ENCODE measurements at places on chromosomes 4 and X.

DNA sequence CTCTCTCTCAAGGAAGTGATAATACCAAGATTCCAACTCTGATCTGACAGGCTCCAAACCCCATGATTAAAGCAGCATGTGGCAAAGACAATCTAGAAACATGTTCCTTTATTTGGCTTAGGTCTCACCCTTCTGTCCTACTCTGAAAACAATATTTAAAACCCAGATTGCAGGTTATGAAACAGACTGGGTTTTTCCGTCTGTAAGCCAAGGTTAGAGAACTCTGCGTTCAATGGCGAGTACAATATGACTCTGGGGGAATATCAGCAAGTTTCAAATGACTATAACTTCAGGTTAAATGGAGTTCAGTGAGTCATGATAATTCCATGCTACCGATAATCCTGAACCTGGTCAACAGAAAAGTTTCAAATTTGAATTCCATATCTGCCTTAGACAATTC is 50.8 kb downstream of the ANAPC10 start:
- H3K4me3 ChIP-seq, result no peak overlapping the region
- DNase-seq, result no peak
- no peaks in the 10 kb centered on the region for H3K27me3 ChIP-seq
- peaks cover 15% of the 10 kb centered on the region for H3K36me3 ChIP-seq
- H3K27ac ChIP-seq, result no peak overlapping the region

DNA sequence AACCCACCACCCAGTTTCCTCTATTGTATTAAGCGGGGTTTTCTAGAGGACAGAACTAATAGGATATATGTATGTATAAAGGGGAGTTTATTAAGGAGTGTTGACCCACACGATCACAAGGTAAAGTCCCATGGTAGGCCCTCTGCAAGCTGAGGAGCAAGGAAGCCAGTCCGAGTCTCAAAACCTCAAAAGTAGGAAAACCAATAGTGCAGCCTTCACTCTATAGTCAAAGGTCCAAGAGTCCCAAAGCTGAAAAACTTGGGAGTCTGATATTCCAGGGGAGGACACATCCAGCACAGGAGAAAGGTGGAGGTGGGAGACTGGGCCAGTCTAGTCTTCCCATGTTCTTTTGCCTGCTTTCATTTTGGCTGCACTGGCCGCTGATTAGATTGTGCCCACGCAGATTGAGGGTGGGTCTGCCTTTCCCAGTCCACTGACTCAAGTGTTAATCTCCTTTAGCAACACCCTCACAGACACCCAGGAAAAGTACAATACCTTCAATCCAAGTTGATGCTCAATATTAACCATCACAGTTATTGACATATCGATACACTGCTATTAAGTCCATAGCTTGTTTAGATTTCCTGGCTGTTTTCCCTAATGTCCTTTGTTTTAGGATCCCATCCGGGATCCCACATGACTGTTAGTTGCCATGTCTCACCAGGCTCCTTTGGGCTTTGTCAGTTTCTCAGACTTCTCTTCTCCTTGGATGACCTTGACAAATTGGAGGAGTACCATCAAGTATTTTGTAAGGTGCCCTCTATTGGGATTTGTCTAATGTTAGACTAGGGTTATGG is 12.2 kb downstream of the UCHL1 start:
- no peaks in the 10 kb centered on the region for H3K36me3 ChIP-seq
- no peaks in the 10 kb centered on the region for H3K27me3 ChIP-seq
- H3K27ac ChIP-seq, result no peak overlapping the region
- H3K4me3 ChIP-seq, result no peak overlapping the region

DNA sequence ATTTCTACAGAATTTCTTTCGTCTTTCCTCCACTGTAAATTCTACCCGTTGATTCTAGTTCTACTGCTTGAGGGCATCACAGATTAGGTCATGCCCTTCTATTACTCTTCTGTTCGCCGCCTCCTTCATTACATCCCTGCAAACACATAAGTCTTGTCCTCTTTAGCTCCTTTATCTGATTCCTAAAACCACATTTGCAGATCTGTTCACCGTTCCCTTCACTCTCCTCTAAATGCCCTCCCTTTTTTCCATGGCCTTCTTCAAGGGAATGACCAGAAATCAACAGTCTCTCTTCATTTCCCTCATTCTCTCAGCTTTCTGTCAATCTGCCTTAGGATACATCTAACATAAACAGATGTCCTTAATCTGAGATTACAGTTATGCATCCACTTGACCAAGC is 43.1 kb downstream of the BTC start:
- no peak overlapping the region for H3K27ac ChIP-seq
- no peaks in the 10 kb centered on the region for H3K4me1 ChIP-seq
- H3K27me3 ChIP-seq, result no peaks in the 10 kb centered on the region
- no peak overlapping the region for H3K4me3 ChIP-seq
- DNase-seq, result no peak

GRCh38 chr4:99285387-99285786 is 5.4 kb downstream of the ADH1A start:
- DNase-seq, result no peak
- no peak overlapping the region for H3K4me3 ChIP-seq
- no peaks in the 10 kb centered on the region for H3K27me3 ChIP-seq
- no peaks in the 10 kb centered on the region for H3K4me1 ChIP-seq
- no peaks in the 10 kb centered on the region for H3K36me3 ChIP-seq

DNA sequence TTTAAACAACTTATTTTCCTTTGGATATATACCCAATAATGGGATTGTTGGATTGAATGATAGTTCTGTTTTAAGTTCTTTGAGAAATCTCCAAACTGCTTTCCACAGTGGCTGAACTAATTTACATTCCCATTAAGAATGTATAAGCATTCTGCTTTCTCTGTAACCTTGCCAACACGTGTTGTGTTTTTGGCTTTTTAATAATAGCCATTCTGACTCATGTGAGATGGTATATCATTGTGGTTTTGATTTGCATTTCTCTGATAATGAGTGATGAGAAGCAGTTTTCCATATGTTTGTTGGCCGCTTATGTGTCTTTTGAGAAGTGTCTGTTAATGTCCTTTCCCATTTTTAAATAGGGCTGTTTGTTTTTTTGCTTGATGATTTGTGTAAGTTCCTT is 155.6 kb upstream of the PITX2 start:
- no peaks in the 10 kb centered on the region for H3K36me3 ChIP-seq
- H3K27ac ChIP-seq, result no peak overlapping the region
- no peaks in the 10 kb centered on the region for H3K4me1 ChIP-seq
- H3K27me3 ChIP-seq, result no peaks in the 10 kb centered on the region
- H3K4me3 ChIP-seq, result no peak overlapping the region

DNA sequence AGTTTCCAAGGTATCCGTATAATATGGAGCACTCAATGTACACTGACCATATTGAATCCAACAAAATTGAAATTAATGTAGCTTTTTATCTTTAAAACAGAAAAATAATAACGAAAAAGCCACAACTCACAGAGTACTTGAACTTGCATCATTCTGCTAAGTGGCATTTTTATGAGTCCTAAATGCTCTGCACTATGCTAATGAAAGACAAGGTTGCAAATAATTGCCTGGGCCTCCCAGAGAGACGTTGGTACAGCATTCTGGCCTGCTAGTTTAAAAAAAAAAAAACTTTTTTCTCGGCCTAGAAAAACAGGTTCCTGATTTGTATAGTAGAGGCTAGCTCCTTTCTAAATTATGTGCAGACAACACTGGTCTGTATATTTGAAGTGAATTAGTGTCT is 4.3 kb upstream of the FAM9B start:
- no peak for DNase-seq
- no peak overlapping the region for H3K4me3 ChIP-seq
- H3K4me1 ChIP-seq, result peaks cover 6% of the 10 kb centered on the region
- peaks cover 2% of the 10 kb centered on the region for H3K27me3 ChIP-seq

GRCh38 chr4:22417408-22417807 is 98.5 kb downstream of the ADGRA3 start:
- peaks cover 13% of the 10 kb centered on the region for H3K4me1 ChIP-seq
- H3K27ac ChIP-seq, result no peak overlapping the region
- DNase-seq, result no peak
- no peaks in the 10 kb centered on the region for H3K27me3 ChIP-seq
- H3K4me3 ChIP-seq, result no peak overlapping the region
- H3K36me3 ChIP-seq, result peaks cover 4% of the 10 kb centered on the region

DNA sequence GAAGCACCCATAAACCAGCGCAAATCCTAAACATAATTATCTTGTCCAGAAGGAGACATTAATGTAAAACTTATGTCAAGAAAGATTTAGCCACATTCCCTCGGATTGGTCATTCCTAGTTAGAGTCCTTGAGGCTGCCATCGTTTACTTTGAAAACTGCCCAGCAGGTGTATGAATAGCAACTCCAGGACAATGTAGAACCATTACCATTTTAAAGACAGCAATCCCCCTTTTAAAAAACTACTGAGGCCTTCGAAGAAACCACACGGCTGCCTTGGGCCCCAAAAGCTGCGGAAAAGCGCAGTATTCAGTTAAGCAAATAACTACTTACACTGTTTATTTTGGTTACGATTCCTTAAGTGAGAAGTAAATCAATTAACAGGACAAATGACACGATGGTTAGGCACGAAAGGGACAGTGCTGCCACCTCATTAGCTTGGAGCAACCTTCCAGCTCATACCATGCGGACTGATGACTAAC is 822 bp upstream of the SGMS2 start:
- DNase-seq, result no peak
- H3K36me3 ChIP-seq, result no peaks in the 10 kb centered on the region
- H3K27ac ChIP-seq, result no peak overlapping the region
- peaks cover 9% of the 10 kb centered on the region for H3K4me1 ChIP-seq

GRCh38 chrX:23855569-23855968 is 52.2 kb downstream of the APOO start:
- H3K4me3 ChIP-seq, result no peak overlapping the region
- H3K27ac ChIP-seq, result no peak overlapping the region
- DNase-seq, result no peak
- H3K36me3 ChIP-seq, result peaks cover 4% of the 10 kb centered on the region
- H3K4me1 ChIP-seq, result no peaks in the 10 kb centered on the region

DNA sequence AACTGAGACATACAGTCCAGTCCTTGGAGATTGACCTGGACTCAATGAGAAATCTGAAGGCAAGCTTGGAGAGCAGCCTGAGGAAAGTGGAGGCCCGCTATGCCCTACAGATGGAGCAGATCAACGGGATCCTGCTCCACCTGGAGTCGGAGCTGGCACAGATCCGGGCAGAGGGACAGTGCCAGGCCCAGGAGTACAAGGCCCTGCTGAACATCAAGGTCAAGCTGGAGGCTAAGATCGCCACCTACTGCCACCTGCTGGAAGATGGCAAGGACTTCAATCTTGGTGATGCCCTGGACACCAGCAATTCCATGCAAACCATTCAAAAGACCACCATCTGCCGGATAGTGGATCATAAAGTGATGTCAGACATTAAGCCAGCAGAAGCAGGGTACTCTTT is 20.4 kb upstream of the FRMPD3 start:
- H3K27ac ChIP-seq, result no peak overlapping the region
- no peak overlapping the region for H3K4me3 ChIP-seq
- no peaks in the 10 kb centered on the region for H3K36me3 ChIP-seq
- H3K4me1 ChIP-seq, result no peaks in the 10 kb centered on the region

DNA sequence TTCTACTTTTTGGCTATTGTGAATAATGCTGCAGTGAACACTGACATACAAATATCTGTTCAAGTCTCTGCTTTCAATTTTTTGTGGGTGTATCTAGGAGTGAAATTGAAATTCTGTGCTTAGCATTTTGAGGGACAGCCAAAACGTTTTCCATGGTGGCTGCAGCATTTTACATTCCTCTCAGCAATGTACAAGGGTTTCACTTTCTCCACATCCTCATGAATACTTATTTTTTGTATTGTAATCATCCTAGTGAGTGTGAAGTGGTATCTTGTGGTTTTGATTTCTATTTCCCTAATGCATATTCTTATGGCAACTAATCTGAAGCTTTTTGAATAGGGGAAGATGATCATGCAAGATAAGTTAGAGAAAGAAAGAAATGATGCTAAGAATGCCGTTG is 40.3 kb downstream of the HSPA4L start:
- DNase-seq, result no peak
- no peak overlapping the region for H3K27ac ChIP-seq
- H3K27me3 ChIP-seq, result no peaks in the 10 kb centered on the region

GRCh38 chr4:107718351-107718965 is 1.6 kb downstream of the PAPSS1 start:
- peak overlapping the region; percentile 2 for H3K27ac ChIP-seq
- H3K4me1 ChIP-seq, result peaks cover 33% of the 10 kb centered on the region
- H3K27me3 ChIP-seq, result no peaks in the 10 kb centered on the region
- no peak for DNase-seq

GRCh38 chrX:15747626-15748173 is 9.6 kb downstream of the CA5B start:
- no peaks in the 10 kb centered on the region for H3K27me3 ChIP-seq
- no peak overlapping the region for H3K27ac ChIP-seq
- H3K4me3 ChIP-seq, result no peak overlapping the region
- peaks cover 3% of the 10 kb centered on the region for H3K36me3 ChIP-seq

DNA sequence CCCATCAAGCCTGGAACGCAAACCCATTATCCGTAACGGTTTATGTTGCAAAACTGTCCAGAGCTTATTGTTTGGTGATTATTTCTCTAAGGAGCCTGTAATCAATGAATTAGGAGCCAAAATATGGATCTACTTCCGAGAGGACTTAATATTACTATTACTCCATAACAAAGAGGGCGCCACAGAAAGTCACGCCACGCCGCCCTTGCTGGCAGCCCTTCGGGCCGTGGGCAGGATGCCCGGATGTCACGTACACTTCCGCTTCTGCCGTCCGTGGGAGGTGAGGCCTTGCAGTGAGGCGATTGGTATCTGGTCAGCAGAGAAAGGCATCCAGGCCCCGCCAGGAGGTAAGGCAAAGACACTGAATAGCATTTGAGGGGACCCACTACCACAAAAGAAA is at the start of gene MAGEB10:
Gene MAGEB10 (plus strand): TSS at position 301 of the 400 bp plus-strand sequence. CDS start 13,317 bp downstream, outside the sequence.
- H3K4me3 ChIP-seq, result no peak within 1 kb of the TSS
- H3K27me3 ChIP-seq, result no peaks in the 10 kb centered on the region
- no peaks in the 10 kb centered on the region for H3K4me1 ChIP-seq
- no peak for DNase-seq

DNA sequence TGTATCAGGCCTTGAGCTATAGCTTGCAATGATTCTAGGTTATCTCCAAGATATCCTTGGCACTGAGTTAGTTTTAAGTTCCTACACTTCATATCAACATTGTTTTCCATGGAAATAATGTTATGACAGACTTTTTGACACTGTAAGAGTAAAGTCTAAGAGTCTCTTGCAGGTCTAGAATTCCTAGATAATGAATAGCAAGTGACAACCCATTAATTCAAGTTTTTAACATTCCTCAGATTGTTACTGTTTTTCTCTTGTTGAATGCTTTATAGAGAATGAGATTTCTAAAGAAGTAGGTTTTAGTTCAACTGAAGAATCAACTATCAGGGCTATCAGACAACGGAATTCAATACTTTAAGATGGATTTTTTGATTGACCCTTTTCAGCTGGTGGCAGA is 276.1 kb downstream of the PPP3CA start:
- H3K4me1 ChIP-seq, result peaks cover 9% of the 10 kb centered on the region
- no peak overlapping the region for H3K4me3 ChIP-seq
- no peaks in the 10 kb centered on the region for H3K36me3 ChIP-seq
- DNase-seq, result no peak
- H3K27ac ChIP-seq, result no peak overlapping the region
- no peaks in the 10 kb centered on the region for H3K27me3 ChIP-seq

- H3K27ac ChIP-seq, result no peak overlapping the region
- no peak for DNase-seq
- H3K4me1 ChIP-seq, result no peaks in the 10 kb centered on the region
- H3K36me3 ChIP-seq, result no peaks in the 10 kb centered on the region
- no peak overlapping the region for H3K4me3 ChIP-seq
These were observed 131.0 kb downstream of the DCLK2 start for GRCh38 chr4:150209140-150209829.
